Femur (tissue), 1 donor: ENCODE measurements at places on chromosomes 3 and 15.

GRCh38 chr3:55307622-55308021, 179.5 kb downstream of the WNT5A start:
- DNase-seq = no peak

- DNase-seq = no peak
Observed at GRCh38 chr3:121730940-121731687, 18.4 kb downstream of the GOLGB1 start.

GRCh38 chr3:178058629-178059028, 477.6 kb upstream of the KCNMB2 start:
- DNase-seq = no peak

GRCh38 chr3:122389892-122390291, 5.9 kb downstream of the FAM162A start:
- no peak for DNase-seq

- no peak for DNase-seq
Observed at GRCh38 chr3:134309987-134310700, 59.5 kb upstream of the RYK start.

DNA sequence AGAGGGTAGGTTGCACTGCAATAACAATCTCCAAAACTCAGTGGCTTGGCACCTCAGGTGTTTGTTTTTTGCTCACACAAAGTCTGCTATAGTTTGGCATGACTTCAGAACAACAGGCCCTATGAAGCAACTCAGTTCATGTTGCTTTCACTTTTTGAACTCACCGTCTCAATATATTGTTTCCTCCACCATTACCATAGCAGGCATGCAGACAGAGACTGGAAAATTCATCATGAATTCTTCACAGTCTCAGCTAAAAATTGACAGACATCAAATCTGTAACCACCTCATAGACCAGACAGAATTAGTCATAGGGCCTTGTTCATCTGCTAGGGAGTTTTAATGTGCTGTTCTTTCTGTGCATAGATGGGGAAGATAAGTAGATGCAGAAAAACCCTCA, 161.4 kb upstream of the POU1F1 start:
- DNase-seq = no peak

- DNase-seq = no peak
Observed at GRCh38 chr3:138443091-138443490, 8.7 kb downstream of the ESYT3 start.

DNA sequence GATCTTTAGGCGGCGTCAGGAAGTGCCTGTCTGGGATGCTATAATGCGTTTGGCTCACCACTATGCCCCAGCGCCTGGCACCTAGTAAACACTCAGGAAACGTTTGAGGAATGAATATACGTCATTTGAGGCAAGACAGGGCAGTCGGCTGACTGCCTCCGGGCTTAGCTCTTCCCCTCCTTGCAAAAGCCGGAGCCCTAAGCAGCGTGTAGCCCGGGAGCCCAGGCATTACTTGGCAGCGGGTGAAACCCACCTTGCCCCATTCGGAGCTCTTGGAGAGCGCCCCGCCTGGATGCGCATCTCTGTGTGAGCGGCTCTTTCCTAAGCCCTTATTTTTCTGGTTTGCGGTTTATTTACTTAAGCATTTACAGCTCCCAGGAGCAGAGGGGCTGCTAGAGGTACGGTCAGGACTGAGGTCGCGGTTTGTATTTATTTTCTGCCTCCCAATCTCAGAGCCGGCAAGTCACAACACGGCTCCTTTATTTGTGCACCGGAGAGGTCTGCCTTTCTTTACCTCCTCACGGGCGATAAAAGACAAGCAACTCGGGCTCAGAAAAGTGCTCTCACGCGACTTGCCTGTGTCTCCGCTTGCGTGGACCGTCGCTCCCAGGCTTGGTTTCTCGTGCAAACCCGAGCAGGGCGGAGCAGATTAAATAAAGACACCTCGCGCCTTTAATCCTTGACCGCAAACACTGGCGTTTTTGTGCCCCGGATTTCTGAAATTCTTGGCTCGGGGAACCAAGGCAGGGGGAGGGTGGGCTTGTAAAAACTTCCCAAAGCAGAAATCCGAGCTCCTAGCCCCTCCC, 737 bp upstream of the ITPR1 start:
- DNase-seq = peak; percentile 72

GRCh38 chr15:83928392-83928734, 274.4 kb downstream of the ADAMTSL3 start:
- DNase-seq = no peak

- DNase-seq = peak; percentile 42
Observed at GRCh38 chr15:82750831-82751180, 41.1 kb upstream of the AP3B2 start.

- no peak for DNase-seq
Observed at GRCh38 chr3:72604328-72604727, 243.9 kb downstream of the SHQ1 start.

DNA sequence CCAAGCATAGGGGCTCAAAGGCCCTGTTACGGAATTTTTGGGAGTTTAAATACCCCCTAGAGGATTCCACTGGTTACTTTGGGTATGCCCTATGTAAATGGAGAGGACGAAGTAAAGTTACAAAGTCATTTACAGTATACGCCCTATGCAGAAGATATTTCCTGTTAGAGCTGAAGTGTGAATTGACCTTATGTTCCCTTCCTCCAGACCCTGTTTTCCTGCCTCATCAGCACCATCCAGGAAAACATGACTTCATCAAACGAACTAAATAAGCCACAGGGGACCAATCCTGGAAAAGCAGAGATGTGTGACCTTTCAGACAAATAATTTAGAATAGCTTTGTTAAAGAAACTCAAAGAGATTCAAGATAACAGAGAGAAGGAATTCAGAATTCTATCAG, 177.4 kb downstream of the SQOR start:
- DNase-seq = no peak

GRCh38 chr15:40463886-40464545, 6.8 kb upstream of the CHST14 start:
- DNase-seq = no peak

DNA sequence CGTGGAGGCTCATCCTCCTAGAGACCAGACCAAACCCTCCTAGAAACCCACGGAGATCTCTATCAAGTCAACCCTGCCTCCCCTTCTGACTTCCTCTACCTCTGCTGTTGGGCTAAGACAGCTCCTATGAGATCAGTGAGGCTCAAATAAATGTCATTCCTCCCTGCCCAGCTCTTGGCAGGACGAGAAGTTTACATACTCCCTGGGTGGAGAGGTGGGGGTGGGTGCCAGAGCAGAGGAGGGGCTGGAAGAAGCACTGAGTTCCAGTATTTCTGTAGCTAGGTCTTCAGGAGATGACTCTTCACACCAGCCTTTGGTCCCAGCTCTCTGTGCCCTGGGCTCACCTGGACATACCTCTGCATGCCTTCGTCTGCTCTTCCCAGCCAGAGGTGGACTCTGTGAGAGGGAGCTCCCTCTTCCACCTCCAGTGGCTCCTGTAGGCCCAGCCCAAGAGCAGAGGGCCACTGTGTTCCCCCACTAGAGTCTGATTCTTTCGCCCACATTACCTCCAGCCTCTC, 42.4 kb upstream of the TLE3 start:
- no peak for DNase-seq

DNA sequence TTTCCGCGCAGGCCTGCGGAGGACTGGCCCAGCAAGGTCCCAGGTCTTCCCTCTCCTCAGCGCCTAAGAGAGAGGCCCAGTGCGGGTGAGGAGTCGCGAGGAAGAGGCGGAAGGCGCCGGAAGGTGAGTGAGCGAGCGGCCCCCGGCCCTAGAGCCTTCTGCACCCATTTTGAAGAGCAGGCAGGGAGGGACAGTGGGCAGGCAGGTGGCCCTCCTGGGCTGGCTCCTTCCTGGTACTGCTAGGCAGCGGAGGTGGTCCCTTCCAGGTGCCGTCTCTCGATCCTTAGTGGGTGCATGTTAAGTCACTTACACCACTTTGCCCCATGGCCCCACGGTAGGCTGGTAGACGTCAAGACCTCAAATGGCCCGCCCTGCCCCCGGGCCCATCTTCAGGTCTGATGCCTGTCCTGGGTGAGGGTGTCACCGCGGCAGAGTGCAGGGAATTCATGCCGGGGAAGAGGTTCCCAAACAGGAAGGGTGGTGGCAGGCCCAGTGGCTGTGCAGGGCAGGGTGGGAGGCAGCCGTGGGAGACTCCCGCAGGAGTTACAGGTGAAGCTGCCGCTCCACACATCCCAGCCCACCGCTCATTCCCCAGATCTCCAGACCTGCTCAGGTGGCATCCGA, 14.4 kb downstream of the PAK6 start:
- no peak for DNase-seq
